ENCODE measurements at places on chromosomes 2 and 18. TPM values are rescaled to one million over a fixed set of nuclear protein-coding genes. Genes with fewer than 3 reads are reported as not detected.

Gene HDLBP
- 437 TPM for total RNA-seq

Gene SLC19A3
- 21.8 TPM for total RNA-seq

Gene KLHL30
- total RNA-seq, result not detected

Gene DOK6
- 2.0 TPM for total RNA-seq

Gene RAX
- total RNA-seq, result not detected

Gene CROCC2
- 0.10 TPM for total RNA-seq

Gene SNORC
- total RNA-seq, result 1.4 TPM

- peak; percentile 33 for DNase-seq
These were observed 219.5 kb downstream of the SOX11 start for GRCh38 chr2:5911718-5912117.

DNA sequence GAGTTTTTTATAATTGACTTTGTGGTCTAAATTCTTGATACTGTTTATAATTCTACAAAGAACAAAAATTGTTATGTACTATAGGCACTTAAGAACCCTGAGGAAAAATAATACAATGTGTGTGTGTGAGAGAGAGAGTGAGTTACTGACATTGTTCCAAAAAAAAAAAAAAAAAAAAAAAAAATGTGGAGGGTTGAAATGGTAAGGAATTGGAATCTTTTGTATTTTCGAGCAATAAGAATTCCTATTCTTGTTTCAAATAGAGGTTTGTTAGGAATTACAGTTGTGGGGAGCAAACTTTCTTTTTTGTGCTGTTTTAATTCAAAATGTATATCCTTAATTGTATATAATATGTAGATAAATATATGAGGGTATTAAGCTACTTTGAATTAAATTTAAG, 45.7 kb downstream of the VAPA start:
- no peak for DNase-seq

DNA sequence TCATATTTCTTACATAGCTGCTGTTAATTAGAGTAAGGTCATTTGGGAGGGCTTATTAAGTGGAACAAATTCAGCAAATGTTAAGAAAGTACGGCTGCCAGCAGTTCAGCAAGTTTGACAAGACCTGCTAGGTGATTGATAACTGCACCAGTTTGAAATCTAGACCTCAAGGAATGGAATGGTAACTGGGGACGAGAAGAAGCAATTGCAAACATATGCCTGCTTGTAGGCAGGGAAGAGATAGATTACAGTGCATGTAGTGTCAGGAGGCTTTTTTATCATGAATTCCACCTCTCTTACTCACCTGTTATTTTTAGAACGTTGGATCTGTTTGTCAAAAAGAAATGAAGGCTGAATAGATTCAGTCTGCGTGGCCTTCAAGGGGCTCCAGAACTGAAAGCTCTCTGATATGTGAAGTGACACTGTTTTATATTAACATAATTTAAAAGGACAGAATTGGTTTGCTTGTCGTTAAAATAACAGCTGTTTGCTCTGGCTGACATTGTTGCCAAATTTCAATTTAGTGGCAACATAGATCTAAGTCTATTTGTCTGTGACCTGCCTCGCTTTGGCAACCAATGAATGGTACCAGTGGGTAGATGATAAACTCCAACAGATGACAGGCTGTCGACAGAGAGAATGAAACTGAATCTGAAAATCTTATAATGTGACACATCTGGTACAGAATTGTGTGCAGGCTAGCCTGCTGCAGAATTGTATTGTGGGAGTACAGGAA, 199.3 kb downstream of the ZNF407 start:
- peak; percentile 24 for DNase-seq

DNA sequence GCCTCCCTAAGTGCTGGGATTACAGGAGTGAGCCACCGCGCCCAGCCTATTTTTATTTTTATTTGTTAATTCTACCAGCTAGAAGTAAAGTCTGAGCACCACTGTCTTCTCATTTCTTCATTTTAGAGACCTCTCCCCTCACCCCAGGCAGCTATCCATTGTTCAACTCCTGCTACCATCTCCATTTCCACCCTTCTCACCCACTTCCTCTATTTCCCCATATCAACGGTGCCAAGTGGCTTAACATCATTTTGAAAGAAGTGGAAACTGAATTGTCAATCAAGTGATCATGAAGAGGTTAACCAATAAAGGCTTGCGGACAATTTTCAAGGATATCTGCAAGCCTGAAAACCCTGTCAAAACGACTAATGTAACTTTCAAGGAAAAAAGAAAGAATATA, 323.1 kb downstream of the NBAS start:
- DNase-seq, result no peak

DNA sequence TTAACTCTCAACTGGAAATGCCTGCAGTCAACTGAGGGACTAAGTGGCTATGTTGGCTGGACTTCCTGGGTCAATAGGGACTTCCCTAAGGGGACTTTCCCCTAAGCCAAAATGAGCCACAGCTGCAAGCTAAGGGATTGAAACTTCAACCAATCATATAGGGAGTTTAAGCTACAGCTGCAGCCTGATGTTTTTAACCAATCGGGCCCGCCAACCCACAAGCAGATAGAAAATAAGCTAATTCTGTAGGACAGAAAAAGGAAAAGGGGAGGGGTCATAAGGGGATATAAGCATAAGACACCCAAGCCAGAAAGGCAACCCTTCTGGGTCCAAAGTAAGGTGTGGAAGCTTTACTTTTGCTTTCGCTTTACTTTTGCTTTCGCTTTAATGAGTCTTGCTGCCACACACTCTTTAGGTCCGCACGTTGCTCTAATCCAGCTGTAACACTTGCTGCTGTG, 927.5 kb downstream of the ERBB4 start:
- no peak for DNase-seq

DNA sequence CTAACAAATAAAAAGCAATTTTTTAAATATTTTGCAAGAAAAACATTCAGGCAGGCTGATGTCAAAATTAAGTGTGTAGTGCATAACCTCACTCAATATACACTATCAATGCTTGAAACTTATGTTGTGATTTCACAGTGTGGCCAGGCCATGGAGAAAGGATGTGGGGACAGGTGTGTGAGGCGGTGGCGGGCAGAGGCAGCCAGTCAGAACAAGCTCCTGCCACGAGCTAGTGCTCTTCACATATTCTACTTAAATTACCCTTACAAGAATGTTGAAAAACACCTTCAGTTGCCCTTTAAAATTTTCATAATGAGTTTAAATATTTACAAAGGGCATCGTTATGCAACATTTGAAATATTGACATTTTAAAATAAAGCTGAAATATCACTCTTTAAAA, 43.2 kb downstream of the CYB5A start:
- DNase-seq, result no peak

- no peak for DNase-seq
These were observed 33.1 kb downstream of the BCL11A start for GRCh38 chr2:60520151-60520876.

- DNase-seq, result no peak
These were observed 352.3 kb upstream of the MEIS1 start for GRCh38 chr2:66082581-66082980.

GRCh38 chr18:10386956-10387355, 67.5 kb upstream of the APCDD1 start:
- no peak for DNase-seq

DNA sequence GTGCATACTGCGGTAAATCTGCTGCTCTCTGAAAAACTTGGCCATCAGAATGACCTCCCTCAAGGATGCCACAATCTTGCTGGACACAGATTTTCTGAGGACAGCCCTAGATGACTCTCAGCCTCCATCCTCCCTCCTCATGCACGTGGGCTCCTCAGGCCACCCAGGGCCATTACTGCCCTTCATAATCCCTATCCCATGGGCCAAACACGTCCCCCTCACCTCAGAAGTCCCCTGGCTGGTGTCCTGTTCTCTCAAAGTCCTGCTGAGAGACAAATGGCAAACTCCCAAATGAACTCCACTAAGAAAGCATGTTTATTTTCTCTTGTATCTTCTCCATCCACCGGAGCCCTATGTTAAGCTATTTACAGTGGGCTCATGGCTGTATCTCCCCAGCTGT, 125.7 kb downstream of the MRO start:
- no peak for DNase-seq

GRCh38 chr2:164617466-164617865, 3.8 kb downstream of the GRB14 start:
- DNase-seq, result no peak

- DNase-seq, result peak; percentile 42
These were observed 281.9 kb downstream of the SRBD1 start for GRCh38 chr2:45329045-45329677.

GRCh38 chr2:8009010-8009597, 672.8 kb upstream of the ID2 start:
- DNase-seq, result no peak

DNA sequence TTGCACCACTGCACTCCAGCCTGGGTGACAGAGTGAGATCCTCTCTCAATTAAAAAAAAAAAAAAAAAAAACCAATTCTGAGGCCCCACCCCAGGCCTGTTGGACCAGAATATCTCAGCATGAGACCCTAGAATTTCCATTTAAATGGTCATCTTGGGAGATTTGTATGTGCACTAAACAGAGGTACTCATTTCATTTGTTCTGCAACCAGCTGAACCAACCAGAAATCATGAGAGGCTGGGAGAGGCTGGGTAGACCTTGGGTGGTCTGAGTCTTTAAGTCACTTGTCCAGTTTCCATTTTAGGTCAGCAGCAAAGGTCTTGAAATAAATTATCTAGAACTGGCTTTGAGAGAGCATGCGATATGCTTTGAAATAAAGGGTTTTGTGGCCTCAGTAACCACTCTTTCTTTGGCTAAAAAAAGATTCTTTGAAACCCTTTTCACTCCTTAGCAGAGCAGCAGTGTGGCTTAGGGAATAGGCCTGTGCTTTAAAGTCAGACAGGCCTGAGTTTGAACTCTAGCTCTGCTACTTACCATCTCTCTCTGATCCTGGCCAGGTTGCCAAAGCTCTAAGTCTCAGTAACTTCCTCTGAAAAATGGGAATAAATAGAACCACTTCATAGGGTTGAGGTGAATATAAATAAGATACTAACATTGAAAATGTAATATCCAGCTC, 52.6 kb downstream of the QPCT start:
- no peak for DNase-seq

- no peak for DNase-seq
These were observed 133.5 kb downstream of the RPIA start for GRCh38 chr2:88824951-88825350.

DNA sequence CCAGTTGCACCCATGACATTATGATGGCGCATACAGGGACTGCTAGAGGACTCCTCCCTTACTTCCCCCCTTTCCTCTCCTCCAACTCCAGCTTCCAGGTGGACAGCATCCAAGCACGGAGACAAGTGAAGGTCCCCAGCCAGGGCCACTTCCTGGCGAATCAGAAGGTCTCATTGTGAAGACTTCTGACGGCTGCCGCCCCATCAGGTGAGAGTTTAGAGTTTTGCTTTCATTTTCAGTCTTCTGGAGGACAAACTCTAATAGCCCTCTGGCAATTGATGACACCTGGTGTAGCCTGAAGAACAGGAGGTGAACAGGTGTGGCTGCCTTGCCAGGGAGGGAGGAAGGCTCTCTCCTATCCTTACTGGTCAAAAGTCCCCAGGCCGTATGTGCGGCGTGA, 77.3 kb upstream of the KCNH7 start:
- DNase-seq, result no peak

- no peak for DNase-seq
These were observed 75.6 kb downstream of the MAP4K4 start for GRCh38 chr2:101773137-101773536.

DNA sequence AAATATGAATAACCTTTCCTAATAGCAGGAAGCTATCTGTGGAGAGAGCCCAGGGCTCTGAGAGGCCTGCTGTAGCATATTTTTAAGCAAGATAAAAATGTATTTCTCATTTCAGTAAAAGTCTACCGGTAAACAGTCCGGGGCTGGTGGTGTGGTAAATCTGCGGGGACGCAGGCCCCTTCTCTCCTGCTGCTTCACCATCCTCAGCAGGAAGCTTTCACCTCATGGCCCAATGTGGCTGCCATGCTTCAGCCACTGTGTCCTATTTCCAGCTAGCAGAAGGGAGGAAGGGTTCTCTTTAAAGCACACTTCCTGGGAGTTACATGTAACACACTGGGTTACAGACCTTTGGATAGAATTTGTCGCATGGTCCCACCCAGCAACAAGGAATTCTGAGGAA, 79.5 kb upstream of the ODC1 start:
- DNase-seq, result no peak

GRCh38 chr2:170500770-170501169, 214.4 kb upstream of the SP5 start:
- DNase-seq, result peak; percentile 16
